ENCODE measurements at places on chromosomes 7 and 10.

DNA sequence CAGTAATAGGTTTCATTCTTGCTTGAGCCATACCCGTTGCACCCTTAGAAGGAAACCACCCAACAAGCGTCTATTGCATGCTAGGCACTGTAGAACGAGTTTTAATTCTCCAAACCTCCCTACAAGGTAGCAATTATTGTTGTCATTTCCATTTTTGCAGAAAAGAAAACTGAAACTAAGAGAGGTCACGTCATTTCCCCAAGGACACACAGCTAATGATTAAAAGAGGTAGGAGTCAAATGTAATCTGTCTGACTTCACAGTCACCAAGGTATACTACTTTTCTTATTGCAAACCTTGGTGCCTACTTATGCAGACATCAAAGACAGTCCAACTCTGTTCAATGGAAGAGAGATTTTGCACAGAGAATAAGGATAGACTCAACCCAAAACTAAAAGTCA, 49.1 kb upstream of the C1QL3 start:
- no peak for DNase-seq

DNA sequence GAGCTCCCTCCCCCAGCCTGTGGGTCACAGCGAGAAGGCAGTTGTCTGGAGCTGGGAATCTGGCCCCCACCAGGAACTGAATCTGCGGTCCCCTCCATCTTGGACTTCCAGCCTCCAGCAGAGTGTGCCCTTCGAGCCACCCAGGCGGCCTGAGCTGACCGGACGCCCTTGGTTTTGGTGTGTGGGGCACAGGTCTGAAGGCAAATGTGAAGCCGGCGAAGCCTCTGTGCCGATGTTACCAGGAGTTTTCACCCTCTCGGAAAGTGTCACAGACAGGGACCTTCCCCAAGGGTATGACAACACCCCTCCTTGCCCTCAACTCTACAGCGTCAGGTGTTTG, 109.1 kb downstream of the DNAJB6 start:
- DNase-seq, result no peak

DNA sequence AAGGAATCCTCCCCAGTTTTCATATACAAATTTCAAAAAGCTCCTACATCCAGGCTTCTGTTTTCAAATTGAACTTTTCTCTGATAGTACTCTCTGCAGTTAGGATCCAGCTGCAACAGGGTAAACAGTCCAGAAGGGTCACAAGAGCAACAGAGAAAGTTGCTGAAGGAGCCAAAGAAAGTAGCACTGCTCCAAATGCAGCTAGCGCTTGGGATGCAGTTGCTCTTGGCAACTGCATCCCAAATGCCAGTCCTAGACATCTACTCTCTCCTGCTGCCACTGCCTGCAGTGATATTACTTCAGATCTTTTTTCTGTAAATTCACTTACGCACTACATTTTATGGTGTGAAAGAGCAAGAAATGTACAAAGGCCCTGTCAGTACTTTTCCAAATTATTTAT, 14.6 kb downstream of the GPR37 start:
- DNase-seq, result no peak

DNA sequence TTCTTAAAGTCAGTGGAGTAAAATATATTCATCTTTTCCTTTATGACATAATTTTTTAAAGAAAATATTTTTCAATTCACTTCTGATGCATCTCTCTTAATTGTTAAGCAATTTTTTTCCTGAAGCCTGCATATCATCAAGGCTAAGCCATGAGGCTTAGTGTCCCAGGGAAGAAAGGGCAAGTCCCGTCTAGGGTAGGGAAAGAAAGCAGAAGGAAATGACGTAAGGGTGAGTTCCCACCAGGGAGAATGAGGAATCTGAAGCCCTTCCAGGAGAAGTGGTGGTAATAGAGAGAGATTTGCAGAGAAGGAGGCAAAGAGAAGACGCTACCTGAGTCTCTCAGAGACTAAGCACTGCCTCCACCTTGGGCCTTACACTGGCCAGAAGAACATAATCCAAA, 96.8 kb upstream of the NFE2L3 start:
- DNase-seq, result no peak

- DNase-seq, result no peak
Observed at GRCh38 chr10:60417901-60418300, 28.2 kb upstream of the ANK3 start.

DNA sequence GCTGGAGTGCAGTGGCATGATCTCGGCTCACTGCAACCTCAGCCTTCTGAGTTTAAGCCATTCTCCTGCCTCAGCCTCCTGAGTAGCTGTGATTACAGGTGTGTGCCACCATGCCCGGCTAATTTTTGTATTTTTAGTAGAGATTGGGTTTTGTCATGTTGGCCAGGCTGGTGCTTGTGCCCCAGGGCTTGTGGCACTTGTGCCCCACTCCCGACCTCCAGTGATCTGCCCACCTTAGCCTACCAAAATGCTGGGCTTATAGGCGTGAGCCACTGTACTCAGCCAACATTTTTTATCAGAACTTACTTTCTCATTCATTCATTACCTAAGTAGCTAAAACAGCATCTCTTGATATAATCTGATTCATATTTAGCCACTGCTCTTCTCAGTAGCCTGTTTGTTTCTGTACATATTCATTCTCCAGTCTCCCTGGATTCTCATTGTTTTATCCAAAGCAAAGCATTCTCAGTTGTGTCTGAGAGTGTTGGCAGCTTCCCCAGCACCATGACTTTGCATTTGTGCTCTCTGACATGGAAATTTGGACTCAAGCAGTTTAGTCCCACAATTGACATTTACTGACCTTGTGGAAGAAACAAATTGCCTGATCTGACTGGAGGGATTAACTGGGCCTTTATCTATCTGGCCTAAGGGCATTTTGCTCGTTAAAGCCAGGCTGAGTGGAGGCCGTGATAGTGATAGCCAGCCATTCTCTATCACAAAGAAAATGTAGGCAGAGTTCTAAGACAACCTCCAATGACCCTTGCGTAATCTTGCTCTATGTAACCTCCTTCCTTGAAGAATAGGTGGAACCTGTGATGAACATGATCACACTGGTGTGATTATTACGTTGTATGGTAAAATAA, 44.9 kb downstream of the AKR1B15 start:
- peak; percentile 85 for DNase-seq

DNA sequence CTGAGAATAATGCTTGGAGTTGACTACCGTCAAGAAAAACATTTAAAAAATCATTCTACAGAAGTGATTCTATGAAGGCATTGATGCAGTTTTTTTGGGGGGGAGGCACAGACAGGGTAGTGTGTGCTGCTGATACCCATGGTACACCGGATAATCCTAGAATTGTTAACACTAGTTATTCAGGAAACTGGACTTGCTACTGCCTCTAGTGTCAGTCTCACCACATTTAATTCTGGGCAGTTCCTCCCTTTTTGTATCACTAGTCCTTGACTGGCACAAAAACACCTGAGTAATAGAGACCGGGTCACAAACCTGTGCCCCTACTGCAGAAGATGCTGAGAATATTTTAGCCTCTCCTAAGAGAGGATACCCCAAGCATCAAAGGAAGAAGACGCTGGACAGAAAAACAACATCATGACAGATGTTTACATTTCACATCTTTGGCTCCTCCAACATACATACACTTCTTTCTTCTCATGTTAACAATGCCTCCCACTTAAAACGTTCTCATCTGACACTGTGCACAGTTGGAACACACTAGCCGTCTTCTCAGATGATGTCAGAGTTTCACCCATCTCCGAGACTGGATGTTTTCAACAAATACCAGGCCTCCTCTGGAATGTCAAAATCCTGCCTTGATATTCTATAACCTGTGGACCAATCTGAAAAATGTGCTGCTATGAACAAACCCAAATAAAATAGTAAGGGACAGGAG, 13.1 kb upstream of the TCAF1 start:
- DNase-seq, result no peak

- no peak for DNase-seq
Observed at GRCh38 chr7:27861747-27862146, 121.8 kb downstream of the TAX1BP1 start.

DNA sequence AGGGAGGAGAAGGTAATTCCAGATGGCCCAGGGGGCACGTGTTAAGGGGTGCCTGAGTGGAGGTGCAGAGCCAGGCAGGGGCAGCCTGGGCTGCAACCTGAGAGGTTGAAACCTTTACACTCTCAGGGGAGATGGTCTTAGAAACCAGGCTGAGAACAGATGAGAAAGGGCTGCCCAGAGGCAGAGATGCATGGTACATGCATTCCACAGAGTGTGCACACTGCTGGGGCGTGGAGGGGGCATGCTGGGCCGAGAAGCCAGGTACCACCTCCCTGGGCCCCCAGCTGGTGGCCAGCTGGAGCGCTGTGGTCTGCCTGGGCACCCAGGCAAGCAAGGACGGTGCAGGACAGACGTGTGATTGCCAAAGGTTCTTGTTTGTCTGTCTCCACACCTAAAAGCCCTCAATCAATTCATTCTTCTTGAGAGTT, 14.1 kb upstream of the CSGALNACT2 start:
- no peak for DNase-seq

DNA sequence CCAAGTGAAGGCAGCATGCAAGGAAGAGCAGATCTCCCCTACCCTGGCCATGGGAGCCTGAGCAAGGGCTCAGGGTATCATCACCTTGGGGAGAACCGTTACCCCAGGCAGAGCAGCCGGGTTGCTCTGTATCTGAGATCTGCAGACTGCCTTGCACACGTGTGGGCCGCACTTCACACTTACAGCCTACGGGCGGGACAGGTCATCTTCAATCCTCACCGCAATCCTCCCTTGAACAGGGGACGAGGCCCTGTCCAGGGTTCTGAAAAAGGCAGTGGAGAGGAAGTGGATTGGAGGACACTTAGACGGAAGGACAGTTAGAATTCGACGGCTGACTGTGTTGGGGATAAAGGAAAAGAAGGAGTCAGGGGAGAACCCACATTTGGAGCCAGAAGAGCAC, 51.4 kb downstream of the NPS start:
- no peak for DNase-seq

DNA sequence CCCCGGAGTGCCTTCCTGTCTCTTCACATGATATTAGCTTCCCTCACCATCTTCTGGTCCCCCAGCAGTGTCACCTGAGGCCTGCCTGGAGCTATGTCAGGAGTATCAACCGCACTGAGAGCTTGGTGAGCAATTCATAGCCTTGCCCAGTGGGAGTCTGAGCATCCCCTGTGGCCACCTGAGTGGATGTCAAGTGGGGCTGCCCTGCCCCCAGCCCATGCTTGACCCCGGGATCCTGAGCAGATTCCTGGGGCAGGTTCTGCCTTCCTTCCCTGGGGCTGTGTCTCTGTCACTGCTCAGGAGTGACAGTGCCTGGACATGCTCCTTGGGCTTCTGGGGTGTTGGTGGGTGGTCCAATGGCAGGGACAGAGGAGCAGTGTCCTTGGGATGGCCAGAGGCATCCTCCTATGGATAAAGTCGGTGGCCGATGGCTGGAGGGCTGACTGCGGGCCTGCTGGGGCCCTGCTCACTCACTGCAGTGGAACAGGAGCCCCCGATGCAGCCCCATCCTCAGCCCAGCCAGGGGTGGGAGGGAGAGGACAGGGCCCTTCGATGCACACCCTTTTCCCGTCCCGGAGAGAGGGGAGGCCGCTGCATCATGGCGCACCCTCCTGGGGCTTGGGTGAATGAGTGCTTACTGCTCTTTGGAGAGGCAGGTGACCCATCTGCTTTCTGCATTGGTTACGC, 95.7 kb downstream of the BMS1 start:
- DNase-seq, result no peak

- DNase-seq, result no peak
Observed at GRCh38 chr10:29285624-29286051, 3.2 kb upstream of the LYZL1 start.

- DNase-seq, result no peak
Observed at GRCh38 chr7:130150587-130150986, 54.6 kb downstream of the TMEM209 start.

GRCh38 chr10:78081292-78081691, 47.6 kb downstream of the RPS24 start:
- DNase-seq, result no peak

DNA sequence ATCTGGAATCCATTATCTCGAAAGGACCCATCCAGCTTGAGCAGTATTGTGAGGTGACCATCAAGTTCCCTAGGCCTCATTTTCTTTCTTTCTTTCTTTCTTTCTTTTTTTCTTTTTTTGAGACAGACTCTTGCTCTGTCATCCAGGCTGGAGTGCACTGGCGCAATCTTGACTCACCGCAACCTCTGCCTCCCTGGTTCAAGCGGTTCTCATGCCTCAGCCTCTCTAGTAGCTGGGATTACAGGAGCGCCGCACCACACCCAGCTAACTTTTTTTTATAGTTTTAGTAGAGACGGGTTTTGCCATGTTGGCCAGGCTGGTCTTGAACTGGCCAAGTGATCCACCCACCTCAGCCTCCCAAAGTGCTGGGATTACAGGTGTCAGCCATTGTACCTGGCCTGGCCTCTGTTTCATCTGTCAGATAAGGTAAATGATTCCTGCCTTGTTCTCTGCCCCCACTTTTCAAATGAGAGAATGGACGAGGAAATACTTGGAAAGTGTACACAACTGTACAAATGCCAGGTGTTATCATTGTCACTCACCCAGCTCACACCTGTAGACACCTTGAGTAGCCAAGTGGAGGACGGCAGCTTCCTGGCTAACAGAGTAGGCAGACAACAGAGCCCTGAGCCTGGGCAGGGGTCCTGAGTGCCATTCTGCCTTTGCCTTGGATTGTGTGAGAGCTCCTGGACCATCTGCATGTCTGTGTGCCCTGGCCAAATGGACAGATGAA, 54.1 kb downstream of the HK1 start:
- DNase-seq, result no peak

DNA sequence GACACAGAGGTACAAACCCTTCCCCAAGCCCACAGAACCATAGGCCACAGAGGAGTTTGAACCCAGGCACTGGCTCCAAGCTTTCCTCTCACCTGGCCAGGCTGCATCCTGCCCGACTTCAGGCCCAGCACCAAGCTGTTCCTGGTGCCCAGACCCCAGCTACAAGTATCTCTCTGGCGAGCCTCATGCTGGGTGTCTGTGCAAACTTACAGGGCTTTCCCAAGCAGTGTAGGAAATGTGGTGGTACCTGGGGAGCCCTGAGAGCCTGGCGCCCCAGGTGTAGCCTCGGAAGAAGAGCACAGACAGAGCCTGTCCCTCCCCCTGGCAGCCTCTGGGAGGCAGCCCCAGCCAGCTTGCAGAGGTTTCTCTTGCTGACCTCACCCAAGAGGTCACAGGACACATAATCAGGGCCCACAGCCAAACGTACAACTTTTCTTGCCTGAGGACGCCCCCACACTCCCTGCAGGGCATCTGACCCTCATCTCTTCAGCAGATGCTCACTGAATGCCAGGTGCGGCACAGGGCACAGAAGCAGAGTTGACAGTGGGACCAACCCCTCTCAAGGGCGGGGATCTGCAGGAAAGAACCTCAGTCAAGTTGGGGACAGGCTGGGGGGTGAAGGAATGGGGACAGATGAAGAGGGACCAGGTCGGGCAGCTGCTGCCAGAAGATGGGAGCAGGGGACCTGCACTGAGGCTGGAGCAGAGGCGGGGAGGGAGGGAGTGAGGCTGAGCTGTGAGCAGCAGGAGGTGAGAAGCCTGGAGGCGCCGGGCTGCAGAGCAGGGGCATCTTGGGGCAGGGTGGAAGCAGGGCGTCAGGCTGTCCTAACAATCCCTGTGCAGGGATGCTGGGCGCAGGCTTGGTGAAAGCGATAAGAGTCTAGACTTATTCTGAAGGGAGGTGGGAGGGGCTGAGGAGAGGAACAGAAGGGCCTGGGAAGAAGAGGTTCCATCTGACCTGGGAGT, 16.3 kb upstream of the MYL7 start:
- DNase-seq, result no peak

- DNase-seq, result no peak
Observed at GRCh38 chr10:22690158-22690557, 24.2 kb downstream of the PIP4K2A start.

- no peak for DNase-seq
Observed at GRCh38 chr7:45217358-45217757, 59.8 kb downstream of the RAMP3 start.
